Stimulated activated CD4-positive, alpha-beta T cell treated with anti-CD3 and anti-CD28 coated beads, TNF-alpha, amount 100 ng/mL, for 1 hour (primary cell): ENCODE measurements at places on chromosomes 13 and 19.

GRCh38 chr19:10450853-10451609 is 30.7 kb downstream of the PDE4A start:
- DNase-seq, result no peak

DNA sequence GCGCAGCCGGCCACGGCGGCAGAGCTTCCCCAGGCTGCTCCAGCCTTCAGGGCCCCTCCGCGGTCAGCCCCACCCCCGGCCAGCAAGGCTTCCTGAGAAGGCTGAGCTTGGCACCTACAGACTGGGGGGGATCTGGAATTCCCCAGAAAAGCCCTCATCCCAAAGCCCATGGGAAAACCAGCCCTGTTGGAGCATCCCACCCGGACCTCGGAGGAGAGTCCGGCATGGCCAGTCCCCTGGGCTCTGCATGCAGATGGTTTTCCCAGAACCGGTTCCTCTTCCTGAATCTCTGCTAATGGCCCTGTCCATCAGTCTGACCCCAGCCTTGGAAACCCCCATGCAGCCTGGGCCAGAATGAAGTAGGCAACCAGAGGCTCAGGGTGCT is 10.3 kb downstream of the RASA3 start:
- DNase-seq, result no peak

DNA sequence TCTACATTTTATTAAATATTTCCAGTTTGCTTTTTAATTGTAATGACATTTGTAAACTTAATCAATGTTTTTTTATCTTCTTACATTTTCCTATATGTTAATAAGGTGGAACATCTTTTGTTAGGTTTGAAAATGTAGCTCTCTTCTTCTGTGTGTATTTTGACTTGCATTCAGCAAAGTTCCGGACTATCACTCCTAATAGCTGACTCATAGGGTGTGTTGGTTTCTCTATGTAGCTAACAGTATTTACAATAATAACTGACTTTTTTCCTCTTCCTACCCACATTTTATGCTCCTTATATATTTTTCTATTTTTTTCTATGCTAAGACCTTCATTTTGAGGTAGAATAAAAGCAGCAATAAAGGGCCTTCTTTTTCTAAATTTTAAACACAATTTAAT is 28.1 kb downstream of the MYO16 start:
- DNase-seq, result no peak

DNA sequence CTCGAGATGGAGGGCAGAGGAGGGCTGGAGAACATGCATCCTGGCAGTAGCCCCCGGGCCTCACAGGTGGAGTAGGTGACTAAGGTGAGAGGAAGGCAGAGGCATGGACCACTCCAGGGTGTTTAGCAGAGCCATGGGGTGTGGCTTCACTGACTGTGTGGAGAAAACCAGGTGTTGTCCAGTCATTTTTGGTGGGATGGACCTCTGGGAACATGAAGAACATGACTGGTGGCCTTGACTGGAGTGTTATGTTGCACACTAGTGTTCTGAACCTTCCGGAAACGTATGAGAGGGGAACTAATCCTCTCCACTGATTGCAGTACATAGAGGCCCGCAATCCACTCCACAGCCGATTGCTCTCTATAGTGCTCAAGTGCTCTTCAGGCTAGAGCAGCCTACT is 16.9 kb downstream of the MED26 start:
- DNase-seq, result no peak

GRCh38 chr13:43227721-43228120 is 204.3 kb downstream of the DNAJC15 start:
- no peak for DNase-seq

- no peak for DNase-seq
These were observed 22.7 kb downstream of the AKT2 start for GRCh38 chr19:40262422-40262821.

GRCh38 chr13:100230769-100231149 is 141.9 kb downstream of the PCCA start:
- DNase-seq, result no peak

GRCh38 chr19:5154129-5154798 is 185.4 kb downstream of the KDM4B start:
- no peak for DNase-seq

- no peak for DNase-seq
These were observed 2.8 kb downstream of the ACTN4 start for GRCh38 chr19:38650172-38650775.

GRCh38 chr13:69450245-69450644 is 657.4 kb upstream of the ATXN8OS start:
- no peak for DNase-seq

DNA sequence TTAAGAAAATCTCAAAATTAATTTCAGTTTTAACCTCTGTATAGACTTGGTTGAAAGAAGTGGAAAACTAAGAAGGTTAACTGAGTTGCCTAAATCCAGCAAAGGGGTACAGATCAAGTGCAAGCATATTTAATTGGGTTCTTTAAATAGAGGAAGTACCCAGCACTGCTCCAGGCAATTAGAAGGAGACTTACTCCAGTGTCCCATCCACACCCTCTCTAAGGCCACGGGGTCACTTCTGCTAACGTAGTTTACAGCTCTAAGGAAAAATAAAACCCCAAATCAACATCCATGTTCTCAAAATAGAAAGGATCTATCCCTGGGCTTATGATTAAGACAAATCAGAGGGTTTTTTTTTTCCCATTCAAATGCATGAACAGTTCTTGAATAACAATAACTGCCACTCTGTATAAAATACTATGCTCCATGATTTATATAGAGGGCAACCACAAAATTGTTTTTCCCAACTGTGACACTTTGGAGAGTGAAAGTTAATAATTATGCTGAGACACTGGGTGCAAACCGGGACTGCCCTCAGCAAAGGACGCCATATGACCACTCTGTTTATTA is 4.6 kb downstream of the FRY start:
- DNase-seq, result no peak

- DNase-seq, result no peak
These were observed 20.2 kb upstream of the MYDGF start for GRCh38 chr19:4690361-4690760.

GRCh38 chr13:112790735-112791641 is 101.2 kb downstream of the ATP11A start:
- no peak for DNase-seq

DNA sequence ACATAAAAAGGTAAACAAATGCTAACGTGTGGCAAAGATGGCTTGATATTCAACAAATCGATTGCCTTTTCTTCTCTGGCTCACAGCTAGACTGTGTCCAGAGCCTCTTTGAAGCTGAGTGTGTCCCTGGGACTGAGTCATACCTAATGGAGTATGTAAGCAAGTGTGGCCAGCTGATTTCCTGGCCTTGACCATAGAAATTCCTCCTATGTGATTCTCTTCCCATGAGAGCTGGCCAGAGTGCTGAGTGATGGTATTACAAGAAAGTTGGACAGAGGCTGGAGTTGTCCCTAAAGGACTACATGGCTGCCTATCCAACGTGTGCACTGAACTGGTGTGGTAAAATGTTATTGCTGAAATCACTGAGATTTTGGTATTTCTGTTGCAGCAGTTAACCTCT is 320.1 kb upstream of the SLC10A2 start:
- no peak for DNase-seq

GRCh38 chr13:40648841-40649240 is 17.6 kb downstream of the FOXO1 start:
- no peak for DNase-seq

DNA sequence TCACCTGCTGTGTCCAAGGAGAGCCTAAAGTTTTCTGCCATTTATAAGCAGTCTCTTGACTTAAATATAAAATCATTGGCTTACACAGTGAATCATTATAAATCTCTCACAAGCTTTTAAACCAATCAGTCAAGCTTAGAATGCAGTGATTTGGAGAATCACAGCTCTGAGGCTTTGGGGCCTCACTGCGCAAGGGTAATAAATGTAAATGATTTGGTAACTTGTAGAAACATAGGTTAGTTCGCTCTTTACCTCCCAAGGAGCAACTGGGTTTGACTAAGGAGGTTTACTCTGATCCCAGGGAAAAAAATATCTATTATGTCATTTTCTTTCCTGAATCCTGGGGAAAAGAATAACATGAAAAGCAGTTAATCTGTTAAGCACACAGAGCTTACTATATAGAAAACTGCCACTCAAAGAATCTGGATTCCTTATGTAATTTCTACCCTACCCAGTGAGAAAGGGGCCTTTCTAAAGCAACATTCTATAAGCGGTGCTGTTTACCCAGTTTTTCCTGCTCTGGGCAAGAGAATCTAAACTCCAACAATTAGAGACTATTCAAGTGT is 128.2 kb downstream of the MZT1 start:
- DNase-seq, result no peak

- no peak for DNase-seq
These were observed 1.2 kb downstream of the MADCAM1 start for GRCh38 chr19:497491-497868.

DNA sequence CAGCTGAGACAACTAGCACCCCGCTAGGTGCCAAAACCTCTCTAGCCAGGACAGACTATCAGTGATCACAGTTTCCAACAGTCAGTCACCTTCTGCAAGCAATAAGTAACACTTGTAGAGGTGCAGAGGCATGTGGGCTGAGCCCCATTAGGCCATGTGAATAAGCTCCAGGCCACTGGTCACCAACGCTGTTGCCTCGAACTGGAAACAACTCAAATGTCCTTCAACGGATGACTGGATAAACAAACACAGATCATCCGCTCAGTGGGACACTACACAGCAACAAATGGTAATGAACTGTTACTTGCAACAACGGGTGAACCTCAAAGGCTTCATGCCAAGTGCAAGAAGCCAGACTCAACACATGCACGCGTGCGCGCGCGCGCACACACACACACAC is 27.5 kb upstream of the TMEM160 start:
- DNase-seq, result no peak

- DNase-seq, result no peak
These were observed 1670.4 kb upstream of the SPRY2 start for GRCh38 chr13:82011355-82011754.

- DNase-seq, result no peak
These were observed 94.7 kb downstream of the RGCC start for GRCh38 chr13:41552031-41552430.

DNA sequence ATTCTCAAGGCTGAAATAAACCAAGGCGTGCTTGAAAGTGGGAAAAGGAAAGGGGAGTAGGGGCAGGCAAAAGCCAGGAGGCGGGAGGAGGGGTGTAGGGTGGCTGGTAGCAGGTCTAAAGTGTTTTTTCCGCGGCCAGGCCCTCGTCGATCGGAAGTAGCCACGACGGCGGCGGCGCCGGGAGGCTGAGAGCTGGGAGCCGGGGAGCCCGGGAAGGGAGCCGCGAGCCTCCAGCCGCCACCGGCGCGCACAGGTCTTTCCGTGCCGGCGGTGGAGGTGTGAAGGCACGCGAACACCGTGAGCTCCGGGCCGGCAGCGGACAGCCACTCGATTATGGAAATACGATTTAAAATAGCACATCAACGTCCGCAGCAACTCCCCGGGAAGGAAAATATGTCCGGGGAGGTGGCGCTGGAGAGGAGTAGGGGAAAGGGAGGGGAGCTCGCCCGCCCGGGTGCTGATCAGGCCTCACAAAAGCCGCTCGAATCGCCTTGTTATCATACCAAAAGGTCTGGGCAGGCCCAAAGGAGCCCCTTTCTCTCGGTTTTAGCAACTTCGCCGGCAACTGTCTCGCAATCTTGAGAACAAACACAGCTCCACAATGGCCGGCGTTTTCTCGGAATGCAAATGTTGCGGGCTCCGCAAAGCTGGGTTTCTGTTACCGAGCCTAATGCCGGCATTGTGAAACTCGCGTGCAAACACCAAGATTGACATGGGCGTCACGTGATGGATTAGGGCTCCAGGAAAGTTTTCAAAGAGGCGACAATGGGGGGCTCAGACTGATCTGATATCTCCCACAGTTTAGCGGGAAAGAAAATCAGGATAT is 2.9 kb upstream of the PCDH8 start:
- no peak for DNase-seq

DNA sequence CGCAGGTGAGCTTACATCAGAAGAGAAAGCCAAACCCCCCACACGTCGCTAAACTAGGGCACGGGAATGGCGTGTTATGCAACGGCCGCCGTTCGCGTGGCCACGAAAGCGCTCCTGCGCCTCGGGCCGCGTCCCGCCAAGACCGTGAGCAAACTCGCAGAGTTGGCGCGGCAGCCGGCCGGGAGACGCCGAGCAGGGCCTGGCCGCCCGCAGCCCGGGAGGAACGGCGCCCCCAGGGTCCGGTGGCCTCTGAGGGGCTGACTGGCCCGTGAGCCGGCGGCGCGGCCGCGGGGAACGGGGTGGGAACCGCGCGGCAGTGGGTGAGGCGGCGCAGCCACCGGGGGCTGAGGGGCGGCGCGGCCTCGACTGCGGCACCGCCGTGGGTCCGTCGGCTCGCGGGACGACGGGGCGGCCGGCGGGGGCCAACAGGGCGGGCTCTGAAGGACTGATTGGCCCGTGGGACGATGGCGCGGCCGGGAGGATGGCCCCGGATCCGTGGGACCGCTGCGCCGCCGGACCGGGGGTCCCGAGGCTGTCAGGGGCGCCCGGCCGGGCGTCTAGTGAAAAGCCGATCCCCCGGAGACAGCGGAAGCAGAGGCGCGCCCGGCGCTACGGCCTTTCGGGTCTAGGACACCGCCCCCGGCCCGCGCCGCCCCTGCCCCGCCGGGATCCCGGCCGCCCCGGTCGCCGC is 903 bp downstream of the LATS2 start:
- no peak for DNase-seq

DNA sequence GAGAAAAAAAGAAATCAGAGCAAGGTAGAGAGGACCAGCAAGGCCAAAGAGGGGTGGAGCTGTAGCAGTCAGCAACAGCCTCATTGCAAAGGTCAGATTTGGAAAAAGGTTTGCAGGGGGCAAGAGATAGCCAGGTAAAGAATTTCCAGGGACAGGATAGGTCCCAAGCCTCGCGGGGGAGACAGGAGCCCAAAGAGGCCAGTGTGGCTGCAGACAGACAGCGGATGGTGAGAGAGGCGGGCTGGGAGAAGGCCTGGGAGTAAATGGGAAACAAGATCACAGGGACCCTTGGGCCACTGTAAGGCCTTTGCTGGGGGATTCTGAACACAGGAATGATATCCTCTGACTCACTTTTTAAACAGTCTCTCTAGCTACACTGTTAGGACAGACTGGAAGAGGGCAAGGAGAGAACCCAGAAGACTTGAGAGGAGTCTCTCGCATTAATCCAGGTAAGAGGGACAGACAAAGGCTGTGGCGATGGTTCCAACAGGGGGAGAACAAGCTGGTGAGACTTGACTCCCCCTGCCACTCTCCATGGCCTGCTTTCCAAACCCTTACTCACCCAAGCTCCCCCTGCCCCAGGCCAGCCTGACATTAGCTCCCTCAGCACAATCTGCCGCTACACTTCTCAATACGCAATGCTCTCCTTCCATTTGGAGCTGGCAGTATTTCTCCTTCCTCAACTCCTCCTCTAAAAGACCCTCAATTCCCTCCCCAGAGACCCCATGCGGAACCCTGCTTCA is 31.8 kb downstream of the DOCK9 start:
- no peak for DNase-seq

DNA sequence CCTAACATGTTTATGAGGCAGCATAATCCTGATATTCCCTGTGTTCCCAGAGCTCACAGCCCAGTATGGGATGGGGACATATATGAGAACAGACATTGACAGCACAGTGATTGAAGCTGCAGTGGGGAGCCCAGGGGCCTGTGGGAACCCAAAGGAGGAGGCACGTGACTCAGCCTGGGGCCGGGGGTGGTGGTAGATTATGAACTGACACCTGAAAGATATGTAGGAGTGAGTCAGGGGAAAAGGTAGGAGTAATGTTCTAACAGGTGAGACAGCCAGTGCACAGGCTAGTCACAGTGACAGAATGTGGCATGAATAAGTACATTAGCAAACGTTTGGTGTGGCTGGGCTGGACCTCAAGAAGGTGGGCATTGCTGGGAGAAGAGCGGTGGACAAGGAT is 29.0 kb downstream of the CKM start:
- DNase-seq, result no peak
